ENCODE measurements at places on chromosomes 2 and 18.

DNA sequence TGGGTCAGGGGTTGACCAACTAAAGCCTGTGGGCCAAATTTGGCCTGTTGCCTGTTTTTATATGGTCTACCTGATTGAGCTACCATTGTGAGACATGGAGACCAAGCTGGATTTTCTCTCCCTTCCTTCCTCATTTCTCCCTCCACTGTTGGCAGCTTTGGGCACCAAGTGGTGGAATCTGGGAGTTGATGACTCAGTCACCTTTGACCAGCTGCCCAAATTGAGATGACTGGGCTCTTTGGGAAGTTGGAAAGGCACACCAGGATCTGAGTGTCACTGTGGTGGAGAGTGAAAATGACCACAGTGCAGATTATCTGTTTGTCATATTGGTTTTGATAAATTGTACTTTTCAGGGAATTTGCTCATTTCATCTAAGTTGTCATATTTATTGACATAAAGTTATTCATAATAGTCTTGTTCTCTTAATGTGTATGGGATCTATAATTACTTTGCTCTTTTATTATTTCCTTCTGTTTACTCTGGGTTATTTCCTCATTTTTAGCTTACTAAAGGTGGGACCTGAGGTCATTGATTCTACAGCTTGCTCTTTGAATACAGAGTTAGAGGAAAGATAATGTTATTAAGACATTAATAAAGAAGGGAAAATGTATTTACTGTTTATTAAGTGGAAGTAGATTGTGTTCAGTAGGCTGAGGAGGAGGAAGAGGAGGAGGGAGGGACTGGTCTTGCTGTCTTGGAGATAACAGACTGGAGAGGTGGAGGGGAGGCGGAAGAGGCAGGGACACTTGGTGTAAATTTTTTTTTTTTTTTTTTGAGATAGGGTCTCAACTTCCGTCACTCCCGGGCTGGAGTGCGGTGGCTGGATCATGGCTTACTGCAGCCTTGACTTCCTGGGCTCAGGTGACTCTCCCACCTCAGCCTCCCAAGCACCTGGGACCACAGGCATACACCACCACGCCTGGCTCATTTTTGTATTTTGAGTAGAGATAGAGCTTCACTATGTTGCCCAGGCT lies 31.8 kb downstream of the AGFG1 start:
- no peak for DNase-seq

DNA sequence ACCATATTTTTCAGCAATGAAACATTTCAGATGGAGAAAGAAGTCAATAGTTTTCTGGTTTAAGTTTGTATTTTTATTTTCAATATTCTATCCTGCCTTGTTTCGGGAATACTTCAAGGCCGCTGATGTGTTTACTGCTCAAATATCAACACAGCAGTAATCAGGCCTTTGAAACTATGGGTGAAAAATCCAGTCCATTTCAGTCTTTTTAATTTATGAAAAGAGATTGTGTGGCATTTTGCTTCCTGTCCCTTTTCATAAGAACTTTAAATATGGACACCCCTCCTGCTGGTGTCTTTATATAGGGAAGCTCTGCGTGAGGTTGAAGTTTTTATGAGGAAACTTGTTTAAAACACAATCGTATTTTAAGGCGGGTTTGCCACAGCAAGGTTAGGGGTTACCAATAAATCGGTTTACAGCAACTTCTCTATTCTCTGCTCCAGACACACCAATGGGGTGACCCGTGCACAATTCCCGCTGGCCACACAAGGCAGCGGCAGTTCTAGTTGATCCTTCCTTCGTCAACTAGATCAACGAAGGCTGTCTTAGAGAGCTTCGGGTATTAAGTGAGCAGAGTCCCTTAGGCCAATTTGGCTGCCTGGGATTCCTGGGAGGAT lies 1.2 kb upstream of the TANC1 start:
- no peak for DNase-seq

DNA sequence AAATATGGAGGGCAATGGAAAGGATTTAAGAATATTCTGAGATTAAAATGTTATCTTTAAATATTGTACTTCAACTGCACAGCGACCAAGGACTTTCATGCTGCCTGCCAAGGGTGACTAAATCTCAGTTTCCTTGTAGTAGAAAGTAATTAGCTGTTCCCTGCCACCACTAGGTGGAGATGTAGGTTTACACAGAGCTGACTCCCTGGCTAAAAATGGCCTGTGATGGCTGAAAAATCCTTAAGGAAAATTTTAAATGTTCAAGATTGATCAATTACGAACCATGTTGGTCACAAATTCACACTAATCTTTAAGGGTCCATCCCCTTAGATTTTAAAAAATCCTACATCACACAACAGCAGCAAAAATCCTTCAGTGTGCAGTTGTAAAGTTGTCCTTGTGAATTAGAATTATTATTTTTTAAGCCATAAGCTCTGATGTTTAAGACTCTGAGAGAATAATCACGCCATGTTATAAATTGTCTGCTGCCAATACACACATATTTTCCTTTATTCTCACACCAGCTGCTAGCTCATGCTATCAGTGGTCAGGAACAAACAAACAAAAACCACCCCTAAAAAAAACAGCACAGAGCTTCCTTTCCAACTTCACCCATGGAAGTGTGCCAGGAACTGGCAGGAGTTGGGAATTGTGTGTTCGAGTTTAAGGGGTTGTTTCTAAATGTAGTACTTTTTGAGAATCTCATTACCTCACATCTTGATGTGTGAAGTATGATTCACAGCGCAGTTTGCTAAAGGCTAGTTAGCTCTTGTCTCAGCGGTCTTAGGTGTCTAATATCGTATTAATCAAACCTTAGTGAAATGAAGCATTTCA lies 399.8 kb downstream of the TMEM182 start:
- DNase-seq, result peak; percentile 44

GRCh38 chr2:2565671-2566070 lies 234.6 kb upstream of the MYT1L start:
- DNase-seq, result no peak

DNA sequence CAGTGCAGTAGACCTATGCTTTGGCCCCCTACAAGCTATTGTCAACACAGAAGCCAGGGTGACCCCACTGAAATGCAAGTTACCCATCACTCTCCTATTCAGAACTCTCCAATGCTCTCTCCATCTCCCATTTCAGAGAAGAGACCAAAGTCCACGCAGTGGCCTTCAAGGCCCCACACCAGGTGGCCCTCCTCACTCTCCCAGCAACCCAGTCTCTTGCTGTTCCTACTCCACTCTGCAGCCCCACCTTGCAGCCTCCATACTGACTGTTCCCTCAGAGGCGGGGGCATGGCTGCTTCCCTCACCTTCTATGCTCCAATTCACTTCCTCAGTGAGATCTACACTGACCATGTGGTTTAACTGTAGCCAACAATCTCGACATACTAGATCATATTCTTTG lies 313.3 kb downstream of the CELF4 start:
- DNase-seq, result no peak

- no peak for DNase-seq
These were observed 38.2 kb downstream of the ANKMY1 start for GRCh38 chr2:240519396-240520129.

- DNase-seq, result no peak
These were observed 676.3 kb downstream of the IRS1 start for GRCh38 chr2:226123300-226123699.

GRCh38 chr18:63590373-63590772 lies 3.2 kb downstream of the SERPINB13 start:
- no peak for DNase-seq

GRCh38 chr2:166148500-166149400 lies 20.9 kb upstream of the SCN1A start:
- no peak for DNase-seq

GRCh38 chr2:200525066-200525465 lies 941 bp upstream of the SGO2 start:
- no peak for DNase-seq

GRCh38 chr2:42568401-42569115 lies at the start of gene MTA3:
Gene MTA3 (plus strand): TSS chr2:42568632. CDS start chr2:42568746, 114 bp downstream.
- DNase-seq, result peak; percentile 48

- DNase-seq, result no peak
These were observed 4.9 kb upstream of the PHLPP1 start for GRCh38 chr18:62710417-62710816.

- no peak for DNase-seq
These were observed 82.2 kb upstream of the LGALSL start for GRCh38 chr2:64371727-64372126.

- DNase-seq, result no peak
These were observed 18.4 kb upstream of the TEX51 start for GRCh38 chr2:126880324-126880723.

DNA sequence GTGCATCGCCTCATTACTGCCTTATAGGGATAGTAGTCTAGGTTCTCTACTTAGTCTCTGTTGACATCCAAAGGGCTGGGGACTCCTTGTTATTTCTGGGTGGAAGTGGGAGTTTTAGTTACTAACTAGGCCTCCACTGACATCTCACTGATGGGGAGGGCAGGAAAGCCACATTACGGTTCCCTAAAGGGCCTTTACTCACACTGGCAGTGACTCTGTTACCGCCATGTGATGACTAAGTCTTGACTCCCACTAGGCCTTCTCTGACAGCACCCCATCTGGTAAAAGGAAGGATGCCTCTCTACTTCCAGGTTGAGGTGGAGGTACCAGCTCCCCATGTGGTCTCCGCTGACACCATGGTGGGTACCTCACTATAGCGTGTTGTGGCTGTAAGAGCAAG lies 14.0 kb upstream of the BCL2L11 start:
- DNase-seq, result no peak

- DNase-seq, result no peak
These were observed 181.7 kb upstream of the SIX3 start for GRCh38 chr2:44759823-44760222.

DNA sequence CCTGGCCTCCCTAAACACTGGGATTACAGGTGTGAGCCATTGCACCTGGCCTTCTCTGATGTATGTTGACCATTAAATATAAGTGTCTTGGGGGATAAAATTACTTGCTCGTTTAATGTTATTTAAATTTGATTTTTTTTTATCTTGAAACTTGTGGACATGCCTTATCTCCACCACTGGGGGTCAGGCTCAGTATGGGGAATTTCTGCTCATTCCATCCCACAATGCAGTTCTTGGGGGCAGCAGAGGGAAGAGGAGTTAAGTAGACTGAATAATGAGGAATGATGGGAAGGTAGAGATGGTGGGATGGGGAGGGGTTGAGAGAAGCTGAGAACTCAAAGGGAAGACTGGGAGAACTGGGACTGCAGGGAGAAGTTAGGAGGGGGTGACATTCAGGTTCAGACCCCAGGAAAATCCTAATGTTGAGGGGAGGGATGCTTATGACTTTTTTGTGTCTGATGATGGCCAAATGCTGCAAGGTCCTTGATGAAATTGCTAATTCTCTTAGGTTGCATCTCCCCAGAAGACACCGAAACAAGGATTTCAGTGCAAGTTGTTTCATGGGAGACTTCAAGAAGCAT lies 174.2 kb downstream of the MIB1 start:
- no peak for DNase-seq

- no peak for DNase-seq
These were observed 1.5 kb downstream of the HES6 start for GRCh38 chr2:238238311-238238765.

GRCh38 chr18:59566533-59566971 lies 130.7 kb downstream of the CCBE1 start:
- DNase-seq, result peak; percentile 88

DNA sequence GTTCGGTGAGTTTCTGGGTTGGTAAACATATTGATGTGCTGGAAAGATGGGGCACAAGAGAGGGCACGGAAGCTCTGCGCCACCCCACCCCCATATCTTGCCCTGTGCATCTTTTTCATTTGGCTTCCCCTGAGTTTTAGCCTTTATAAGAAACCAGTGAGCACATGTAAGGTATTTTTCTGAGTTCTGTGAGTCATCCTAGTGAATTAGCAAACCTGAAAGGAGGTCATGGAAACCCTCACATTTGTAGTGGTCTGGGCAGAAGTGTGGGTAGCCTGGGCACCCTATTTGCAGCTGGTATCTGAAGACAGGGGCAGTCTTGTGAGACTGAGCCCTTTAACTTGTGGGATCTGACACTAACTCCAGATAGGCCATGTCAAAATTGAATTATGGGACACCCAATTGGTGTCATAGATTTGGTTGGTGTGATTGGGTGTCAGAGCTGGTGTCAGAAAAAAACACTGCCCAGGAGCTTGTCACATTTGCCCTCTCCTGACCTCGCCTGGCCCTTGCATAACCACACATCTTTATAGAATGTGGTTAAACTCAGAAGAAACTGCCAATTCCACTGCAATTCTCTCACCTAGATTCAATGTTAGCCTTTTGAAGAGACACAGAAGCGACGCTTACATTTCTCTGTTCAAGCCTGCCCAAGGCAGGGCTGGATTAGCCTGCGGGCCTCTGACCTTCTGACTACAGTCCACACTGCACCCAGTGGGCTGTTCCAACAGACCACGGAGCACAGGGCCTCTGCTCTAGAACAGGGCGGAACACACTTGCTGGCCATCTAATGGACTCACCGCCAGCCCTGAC lies 12.0 kb upstream of the GALM start:
- no peak for DNase-seq

GRCh38 chr2:20339012-20339411 lies 11.6 kb downstream of the PUM2 start:
- no peak for DNase-seq

DNA sequence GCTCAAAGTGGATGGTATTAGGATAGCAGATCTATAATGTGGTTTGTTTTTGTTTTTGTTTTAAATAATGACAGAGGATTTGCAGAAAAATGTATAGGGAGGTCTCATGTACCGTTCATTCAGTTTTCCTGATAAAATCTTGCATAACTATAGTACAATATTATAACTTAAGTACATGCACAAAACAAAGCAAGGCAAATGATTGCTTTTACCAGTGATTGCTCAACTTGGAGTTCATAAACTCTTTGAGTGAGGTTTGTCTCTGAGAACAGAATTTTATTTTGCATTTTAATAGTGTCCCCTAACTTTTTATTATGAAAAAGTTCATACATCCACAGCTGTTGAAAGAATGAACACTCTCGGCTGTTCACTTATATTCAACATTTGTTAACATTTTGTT lies 96.6 kb downstream of the MAP4K4 start:
- DNase-seq, result no peak

- no peak for DNase-seq
These were observed 178.8 kb downstream of the ANAPC1 start for GRCh38 chr2:111705239-111705638.

DNA sequence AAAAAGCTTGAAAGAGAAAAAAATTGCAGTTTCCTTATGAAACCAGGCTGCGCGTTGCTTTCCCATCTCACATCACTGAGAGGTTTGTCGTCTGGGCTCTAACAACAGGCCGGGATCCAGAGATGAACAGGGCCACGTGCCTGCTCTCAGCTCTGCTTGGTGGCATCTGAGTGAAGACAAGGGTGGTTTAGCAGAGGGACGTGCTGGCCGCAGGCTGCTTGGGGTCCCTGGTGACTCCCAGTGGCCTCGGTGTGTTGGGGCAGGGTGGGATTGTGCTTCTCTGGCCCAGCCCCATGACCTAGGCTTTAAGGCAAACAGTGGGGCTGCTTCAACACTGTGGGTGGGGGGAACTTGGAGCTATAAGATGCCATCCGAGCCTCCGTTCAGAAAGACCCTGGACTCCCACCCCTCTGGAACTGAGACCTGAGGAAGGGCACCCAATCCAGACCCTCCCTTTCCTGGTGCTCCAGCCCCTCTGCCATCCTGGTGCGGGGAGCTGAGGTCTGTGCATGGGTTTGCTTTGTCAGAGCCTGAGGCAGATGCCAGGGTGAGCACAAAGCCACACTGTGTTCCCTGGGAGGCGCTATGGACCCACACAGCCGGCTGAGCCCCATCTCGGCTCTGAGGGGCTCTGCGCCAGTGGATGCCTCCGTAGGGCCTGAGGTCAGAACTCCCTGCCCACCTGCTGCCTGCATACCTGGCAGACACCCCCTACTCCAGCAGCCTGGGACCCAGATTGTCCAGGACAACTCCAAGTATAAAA lies 18.4 kb upstream of the HPCAL1 start:
- DNase-seq, result no peak

GRCh38 chr2:224984637-224985036 lies 57.6 kb downstream of the DOCK10 start:
- no peak for DNase-seq
